ENCODE measurements at places on chromosomes 3 and 15. TPM values are rescaled to one million over a fixed set of nuclear protein-coding genes. Genes with fewer than 3 reads are reported as not detected.

GRCh38 chr3:149430216-149430615, 44.3 kb upstream of the TM4SF4 start:
- DNase-seq, result no peak

- DNase-seq, result no peak
Observed at GRCh38 chr3:56851966-56852884, 50.5 kb upstream of the ARHGEF3 start.

- DNase-seq, result no peak
Observed at GRCh38 chr3:11197484-11197883, 43.2 kb downstream of the HRH1 start.

The ZNF860 gene
- polyA plus RNA-seq, result 3.4 TPM

The FBXO40 gene
- polyA plus RNA-seq, result 0.03 TPM

DNA sequence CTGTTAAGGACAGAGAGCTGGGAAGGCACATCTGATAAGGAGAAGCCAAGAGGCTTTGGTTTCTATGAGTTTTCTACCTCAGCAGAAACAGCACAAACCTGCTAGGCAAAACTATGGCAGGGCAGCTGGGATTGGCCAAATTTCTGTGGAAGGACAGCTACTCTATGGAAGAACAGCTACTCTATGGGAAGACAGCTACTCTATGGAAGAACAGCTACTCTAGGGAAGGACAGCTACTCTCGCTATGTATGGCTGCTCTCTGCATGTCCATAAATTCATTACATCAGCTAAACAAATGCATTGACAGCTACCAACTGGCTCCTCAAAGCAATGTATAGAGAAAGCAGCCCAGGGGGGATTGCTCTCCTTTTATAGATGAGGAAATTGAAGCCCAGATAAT, 24.8 kb downstream of the MASP1 start:
- no peak for DNase-seq

The INSYN1 gene
- 21.7 TPM for polyA plus RNA-seq

The CHRD gene
- 12.5 TPM for polyA plus RNA-seq

- DNase-seq, result no peak
Observed at GRCh38 chr3:74000725-74001124, 376.0 kb upstream of the PDZRN3 start.

GRCh38 chr15:25795712-25796111, 67.4 kb downstream of the ATP10A start:
- no peak for DNase-seq

- DNase-seq, result no peak
Observed at GRCh38 chr3:14133876-14134275, 9.0 kb downstream of the TMEM43 start.

GRCh38 chr15:83030021-83030420, 18.6 kb upstream of the C15orf40 start:
- DNase-seq, result no peak
